ENCODE measurements at places on chromosomes 3 and 15.

DNA sequence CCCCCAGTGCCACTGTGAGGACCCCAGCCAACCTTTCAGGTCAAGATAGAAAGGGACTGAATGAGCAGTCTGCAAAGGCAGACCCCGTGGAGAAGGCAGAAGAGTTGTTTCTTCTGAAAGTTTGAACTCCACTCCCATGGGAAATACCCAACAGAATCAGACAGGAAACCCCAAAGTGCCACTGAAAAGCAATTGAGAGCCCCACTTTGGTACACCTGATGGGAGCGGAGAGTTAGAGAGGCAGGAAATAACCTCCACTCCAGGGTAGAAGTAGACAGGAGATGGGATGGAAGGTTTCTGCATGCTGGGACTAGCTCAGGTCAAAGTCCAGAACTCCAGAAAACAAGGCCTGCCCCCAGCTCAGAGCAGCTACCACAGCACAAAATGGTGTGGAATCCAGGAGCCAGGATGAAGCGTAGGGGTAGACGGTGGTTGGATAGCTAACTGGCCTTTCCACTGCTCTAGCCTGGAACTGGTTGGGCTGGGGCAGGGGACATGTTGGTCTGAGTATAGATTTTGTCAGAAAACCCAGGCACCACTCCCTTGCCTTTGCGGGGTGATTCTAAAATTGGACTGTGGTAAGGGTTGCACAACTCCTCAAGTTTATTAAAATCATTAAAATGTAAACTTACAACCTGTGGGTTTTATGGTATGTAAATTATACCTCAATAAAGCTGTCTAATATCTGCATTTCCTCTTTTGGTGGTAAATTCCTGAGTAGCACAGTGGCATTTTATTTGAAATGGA is 1.9 kb upstream of the RAB43 start:
- DNase-seq, result no peak

- no peak for DNase-seq
Observed at GRCh38 chr15:64580696-64581407, 120.5 kb downstream of the ZNF609 start.

- peak; percentile 18 for DNase-seq
Observed at GRCh38 chr3:152444029-152444641, 175.4 kb downstream of the MBNL1 start.

- DNase-seq, result no peak
Observed at GRCh38 chr3:7740458-7740857, 761.2 kb upstream of the LMCD1 start.

GRCh38 chr15:42593143-42593542 is 17.7 kb downstream of the STARD9 start:
- DNase-seq, result no peak

DNA sequence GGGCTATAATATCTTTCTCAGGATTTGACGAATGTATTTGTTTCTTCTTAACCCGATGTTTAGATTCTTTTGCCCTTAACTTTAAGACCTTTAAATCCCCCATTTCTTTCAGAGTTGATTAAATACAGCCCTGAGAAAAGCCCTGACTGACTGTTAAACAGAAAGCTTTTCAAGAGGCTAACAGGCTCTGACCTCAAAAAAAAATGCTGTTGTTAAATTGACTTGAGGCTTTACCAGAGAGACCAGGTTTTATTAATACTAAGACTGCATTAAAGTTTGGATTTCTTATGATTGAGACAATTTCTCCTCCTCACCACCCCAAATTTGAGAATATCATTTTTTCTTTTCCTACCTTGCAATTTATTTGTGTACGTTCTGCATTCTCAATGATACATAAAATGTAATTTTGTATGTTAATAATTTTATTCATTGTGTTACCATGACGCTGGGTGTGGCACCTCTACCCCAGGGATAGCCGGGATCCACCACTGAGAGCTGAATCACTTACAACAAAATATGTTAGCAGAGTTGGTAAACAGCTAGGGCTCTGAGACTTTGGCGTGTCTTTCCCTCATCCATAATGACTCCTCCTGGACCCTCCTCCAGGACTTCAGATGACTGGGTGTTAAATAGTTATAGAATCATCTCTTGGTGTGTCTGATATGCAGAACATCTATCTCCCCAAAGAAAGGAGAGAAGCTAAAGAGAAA is 753.5 kb downstream of the NAALADL2 start:
- no peak for DNase-seq

DNA sequence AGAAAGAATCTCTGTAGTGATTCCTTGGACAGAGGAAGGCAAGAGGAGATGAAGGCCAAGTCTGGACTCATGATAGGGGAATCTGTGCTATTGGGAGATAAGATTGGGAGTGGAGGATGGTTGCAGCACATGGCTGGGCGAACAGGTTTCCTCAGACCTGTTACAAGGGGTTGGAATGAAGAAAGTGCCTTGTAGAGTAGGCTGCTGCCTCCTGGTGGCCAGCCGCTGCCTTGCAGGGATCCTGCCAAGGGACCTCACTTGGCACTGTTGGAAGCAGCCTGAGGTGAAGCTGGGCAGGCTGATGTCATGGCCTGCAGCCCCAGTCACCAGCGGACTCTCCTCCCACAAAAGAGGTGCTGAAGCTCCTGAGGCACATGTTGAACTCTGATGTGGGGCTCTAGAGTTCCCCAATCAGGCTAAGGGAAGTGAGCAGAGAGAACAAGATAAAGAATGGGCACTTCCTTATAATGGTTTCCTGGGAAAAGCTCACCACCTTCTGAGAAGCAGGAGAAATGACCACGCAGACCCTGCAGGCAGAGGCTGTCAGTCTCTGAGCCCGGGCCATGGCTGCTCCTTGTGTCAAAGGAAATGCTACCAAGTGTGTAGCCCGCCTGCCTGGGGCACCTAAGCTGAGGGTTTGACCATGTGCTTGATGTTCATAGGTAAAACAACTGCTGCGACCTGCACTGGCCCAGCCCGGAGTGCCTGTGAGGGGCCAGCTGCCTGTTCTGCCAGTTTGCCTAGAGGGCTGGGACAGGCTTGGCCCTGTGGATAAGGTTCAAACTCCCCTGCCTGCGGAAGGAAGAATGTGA is 1.6 kb upstream of the TEX264 start:
- DNase-seq, result peak; percentile 48

DNA sequence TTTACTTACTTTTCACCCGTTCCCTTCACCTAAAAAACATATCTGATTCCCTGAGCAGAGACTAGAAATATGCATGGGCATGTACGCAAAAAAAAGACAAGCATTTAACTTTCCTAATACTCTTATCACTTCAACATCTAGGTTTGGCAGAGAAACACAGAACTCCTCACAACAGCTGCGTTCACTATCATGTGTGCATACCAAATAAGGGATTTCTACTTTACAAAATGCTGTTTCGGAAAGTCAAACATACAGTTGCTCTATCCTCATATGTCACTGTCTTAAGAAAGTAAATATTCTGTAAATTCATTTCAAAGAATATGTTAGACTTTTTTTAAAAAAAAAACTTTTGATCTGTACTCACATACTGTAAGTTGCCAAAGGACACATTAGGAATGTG is 65.1 kb upstream of the CBLB start:
- DNase-seq, result no peak

DNA sequence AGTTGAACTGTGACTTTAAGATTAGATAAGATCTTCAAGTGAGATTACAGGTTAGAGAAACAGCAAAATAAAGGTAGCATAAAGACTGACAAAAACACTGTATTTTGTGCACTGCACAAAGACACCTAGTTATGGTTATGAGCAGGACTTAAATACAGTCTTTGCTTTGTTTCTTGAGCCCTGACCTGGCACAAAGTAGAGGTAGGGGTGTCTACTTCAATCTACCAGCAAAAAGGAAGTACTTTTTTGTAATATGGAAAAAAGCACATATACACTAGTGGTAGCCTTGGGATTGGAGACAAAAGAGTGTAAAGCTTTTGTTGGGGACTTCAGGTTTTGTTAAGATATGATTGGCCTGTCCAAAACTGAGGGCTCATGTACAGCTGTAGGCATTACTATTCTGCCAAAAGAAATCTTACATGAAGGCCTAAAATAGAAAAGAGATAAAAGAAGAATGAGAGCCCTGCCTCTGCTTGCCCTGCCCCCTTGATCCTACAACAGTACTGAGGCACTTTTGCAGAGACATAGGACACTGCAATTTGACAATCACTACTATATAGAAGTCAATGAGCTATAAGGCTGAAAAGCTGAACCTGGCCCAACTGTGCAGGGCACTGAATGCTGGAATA is 194.3 kb downstream of the CBLB start:
- no peak for DNase-seq
